ENCODE measurements at places on chromosomes 2 and 18.

DNA sequence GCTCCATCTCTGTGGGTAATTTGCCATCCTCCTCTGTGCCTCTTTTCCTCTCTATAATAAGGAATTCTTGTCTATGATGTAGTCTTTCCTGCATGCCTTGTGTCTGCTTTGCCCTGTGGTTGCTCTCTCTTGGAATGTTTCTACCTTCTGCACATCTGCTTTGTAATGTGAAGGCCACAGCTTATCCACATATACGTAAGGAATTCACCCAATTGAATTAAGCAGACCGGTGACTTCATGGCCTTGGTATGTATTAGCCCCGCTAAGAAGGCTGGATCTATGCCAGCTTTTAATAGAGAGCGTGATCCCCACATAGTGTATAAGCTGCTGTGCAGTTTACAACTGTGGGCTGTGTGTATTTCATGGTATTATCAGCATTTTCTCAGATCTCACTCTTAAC lies 274.7 kb downstream of the RNF144A start:
- DNase-seq: no peak

GRCh38 chr18:34220081-34220815 lies 4.5 kb downstream of the NOL4 start:
- DNase-seq: no peak

- no peak for DNase-seq
These were observed 48.1 kb upstream of the SLC39A10 start for GRCh38 chr2:195608768-195609454.

DNA sequence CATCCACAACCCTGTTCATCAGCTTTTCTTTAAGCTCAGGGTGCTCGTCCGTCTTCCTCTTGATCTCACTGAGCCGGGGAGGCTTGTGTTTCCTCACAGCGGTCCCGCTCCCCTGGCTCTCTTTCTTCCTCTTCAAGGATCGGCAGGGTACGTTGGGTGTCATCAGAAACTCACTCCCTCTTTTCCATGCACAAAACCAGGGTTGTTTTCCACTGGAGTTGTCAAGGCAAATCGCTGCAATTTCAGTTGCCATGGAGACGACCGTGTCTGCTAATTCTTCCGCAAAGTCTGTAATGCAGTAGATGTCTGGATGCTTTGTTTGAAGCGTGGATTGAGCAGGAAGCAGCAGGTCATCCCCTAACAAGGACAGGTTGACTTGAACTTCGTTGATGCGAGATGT lies 146.4 kb downstream of the DAW1 start:
- no peak for DNase-seq

- no peak for DNase-seq
These were observed 30.7 kb upstream of the PIEZO2 start for GRCh38 chr18:11179959-11180519.

DNA sequence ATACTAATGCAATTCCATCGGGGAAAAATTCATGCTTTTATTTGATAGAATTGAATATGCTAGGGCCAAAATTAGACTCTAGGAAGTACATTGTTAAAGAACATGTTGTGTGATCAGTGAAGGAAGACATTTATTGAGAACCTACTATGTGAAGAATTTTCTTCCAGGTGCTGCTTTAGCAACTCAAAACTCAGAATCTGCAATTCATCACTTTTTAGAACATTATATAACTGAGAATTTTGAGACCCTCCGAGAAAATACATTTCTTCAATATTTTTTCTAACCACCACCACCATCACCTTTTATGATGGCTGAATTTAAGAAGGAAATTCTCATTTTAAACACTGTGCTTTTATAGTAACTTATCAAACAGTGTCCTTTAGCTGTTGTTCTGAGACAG lies 315.2 kb downstream of the FIGN start:
- no peak for DNase-seq

- DNase-seq: no peak
These were observed 6.0 kb upstream of the UGT1A5 start for GRCh38 chr2:233706720-233707119.

GRCh38 chr18:22999647-23000046 lies 66.5 kb downstream of the RBBP8 start:
- no peak for DNase-seq

- no peak for DNase-seq
These were observed 99.3 kb upstream of the DNAJC10 start for GRCh38 chr2:182616471-182617393.

DNA sequence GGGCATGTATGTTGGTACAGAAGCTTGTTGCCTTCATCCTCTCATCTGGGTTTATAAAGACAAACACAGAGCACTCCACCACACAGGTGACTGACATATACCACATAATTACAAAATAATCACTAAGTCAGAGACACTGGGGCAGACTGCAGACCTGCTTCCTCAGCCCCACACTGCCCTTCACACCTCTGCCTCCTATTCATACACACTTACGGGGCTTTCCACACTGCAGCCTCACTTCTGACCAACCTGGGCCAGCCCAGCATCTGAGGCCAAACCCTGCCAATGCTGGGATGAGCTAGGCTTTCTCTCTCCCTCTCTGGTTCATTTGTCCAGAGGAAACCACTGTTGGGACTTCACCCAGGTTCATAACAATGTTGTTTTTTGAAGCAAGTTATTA lies 4.5 kb downstream of the EMX1 start:
- DNase-seq: no peak

GRCh38 chr2:173119069-173119807 lies 43.6 kb downstream of the MAP3K20 start:
- DNase-seq: no peak

DNA sequence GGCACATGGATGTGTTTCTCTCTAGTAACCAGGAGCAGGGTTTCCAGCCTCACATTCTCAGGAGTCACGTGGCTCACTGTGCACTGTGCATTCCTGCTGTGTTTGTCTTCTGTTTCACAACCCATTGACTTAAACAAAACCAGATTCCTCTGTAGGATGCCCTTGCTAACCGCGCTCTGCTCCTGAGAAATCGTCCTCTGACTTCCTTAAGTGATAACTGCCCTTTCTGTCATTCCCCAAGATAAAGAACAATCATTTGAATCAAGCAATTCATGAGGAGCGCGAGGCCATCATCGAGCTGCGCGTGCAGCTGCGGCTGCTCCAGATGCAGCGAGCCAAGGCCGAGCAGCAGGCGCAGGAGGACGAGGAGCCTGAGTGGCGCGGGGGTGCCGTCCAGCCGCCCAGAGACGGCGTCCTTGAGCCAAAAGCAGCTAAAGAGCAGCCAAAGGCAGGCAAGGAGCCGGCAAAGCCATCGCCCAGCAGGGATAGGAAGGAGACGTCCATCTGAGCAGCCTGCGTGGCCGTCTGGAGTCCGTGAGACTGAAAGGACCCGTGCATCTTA lies 60.2 kb downstream of the RALBP1 start:
- no peak for DNase-seq

- DNase-seq: no peak
These were observed 3.7 kb downstream of the ATG16L1 start for GRCh38 chr2:233255151-233255550.
